Metanephros (tissue), 2 donors: ENCODE measurements at places on chromosomes 2 and 18. TPM values are rescaled to one million over a fixed set of nuclear protein-coding genes. Genes with fewer than 3 reads are reported as not detected.

The CAPN14 gene
- total RNA-seq: 0.12 TPM

The CHMP3 gene
- 45.7 TPM for total RNA-seq

The HOXD11 gene
- 40.2 TPM for total RNA-seq

The PLA2R1 gene
- total RNA-seq: 54.5 TPM

The AKAIN1 gene
- total RNA-seq: not detected

The MSH6 gene
- total RNA-seq: 46.3 TPM

The POTEI gene
- 0.06 TPM for total RNA-seq

The RHOB gene
- 233 TPM for total RNA-seq

The IL36RN gene
- not detected for total RNA-seq

The SRBD1 gene
- total RNA-seq: 31.2 TPM

The DYSF gene
- 51.5 TPM for total RNA-seq

The AQP12B gene
- 0.58 TPM for total RNA-seq

The WDCP gene
- 12.4 TPM for total RNA-seq
